Natural killer cell treated with Interleukin-12 subunit alpha and Interleukin-12 subunit beta and Interleukin-15 and Interleukin-18, amount 100 ng/mL, for 72 hours (primary cell): ENCODE measurements at places on chromosomes 3 and 15. TPM values are rescaled to one million over a fixed set of nuclear protein-coding genes. Genes with fewer than 3 reads are reported as not detected.
A peak's percentile ranks its signal among the peaks of the same experiment; 100 is the strongest.

DNA sequence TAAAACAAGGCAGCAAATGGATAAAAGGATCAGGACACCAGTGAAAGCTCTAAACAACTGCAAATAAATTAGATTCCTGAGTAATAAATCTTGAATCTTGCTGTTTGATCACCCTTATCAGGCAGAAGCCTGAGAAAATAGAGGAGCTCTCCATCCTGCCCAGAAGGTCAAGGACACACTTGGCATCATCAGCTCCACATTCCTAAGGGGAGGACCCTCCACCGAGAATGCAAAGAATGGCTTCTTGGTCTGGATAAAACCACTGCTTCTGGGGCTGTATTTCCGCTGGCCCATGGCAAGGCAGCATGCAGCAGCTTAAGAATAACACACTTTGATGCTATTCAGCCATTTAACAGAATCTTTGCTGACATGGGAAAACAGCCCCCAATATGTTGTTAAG, 108.9 kb upstream of the TSC22D2 start:
- DNase-seq: no peak

XCR1 gene
- not detected for total RNA-seq

ABHD5 gene
- total RNA-seq: 28.6 TPM

GRCh38 chr15:99385865-99386264, 134.6 kb downstream of the LRRC28 start:
- no peak for DNase-seq

- DNase-seq: no peak
Measured at GRCh38 chr3:19808834-19809233, 125.2 kb downstream of the EFHB start.

GRCh38 chr3:10348404-10348721, 27.5 kb upstream of the SEC13 start:
- DNase-seq: no peak

DNA sequence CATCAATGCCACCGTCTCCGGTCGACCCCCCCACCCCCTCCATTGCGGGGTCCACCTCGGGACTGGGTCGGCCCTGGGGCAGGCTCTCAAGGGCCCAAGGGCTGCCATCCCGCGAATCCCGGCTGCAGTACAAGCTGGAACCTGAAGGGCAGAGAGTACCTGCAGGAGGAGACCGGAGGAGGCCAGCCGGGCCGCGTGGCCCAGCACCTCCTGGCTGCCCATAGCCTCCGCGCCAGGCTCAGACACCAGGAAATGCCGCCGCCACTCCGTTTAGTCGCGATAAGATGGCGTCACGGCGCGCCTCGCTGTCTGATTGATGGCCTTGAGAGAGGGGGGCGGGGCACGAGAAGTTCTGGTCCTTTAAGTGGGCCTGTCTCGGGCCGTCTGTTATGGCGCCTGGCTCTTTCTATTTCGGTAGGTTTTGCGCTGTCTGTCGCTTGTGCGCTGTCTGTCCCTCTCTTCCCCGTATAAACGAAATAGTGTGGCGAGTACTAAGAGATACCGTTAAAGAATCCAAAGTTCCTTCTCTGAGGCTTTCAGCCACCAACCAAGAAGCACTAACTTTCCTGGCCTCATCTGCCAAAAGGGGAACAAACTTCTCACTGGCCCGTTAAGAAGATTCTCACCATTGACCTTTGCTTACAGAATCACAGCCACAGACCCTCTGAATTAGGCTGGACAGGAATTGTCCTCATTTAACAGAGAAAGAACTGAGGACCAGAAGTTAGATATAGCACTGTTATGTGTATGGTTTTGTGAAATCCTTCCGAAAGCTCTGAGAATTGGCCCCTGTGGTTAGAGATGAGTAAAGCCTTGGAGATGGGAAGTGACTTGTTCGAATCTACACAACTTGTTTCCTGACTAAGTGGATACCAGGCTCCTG, at the start of gene RFT1:
Gene RFT1, minus strand, starts transcription at position 257 of the 883 bp plus-strand sequence. Its CDS starts 35 bp downstream, at position 222.
- DNase-seq: peak; percentile 96

GRCh38 chr3:65677486-65678010, 361.2 kb downstream of the MAGI1 start:
- DNase-seq: no peak

CYP8B1 gene
- total RNA-seq: 0.14 TPM

GRCh38 chr3:188049606-188050530, 104.1 kb upstream of the LPP start:
- peak; percentile 62 for DNase-seq

DNA sequence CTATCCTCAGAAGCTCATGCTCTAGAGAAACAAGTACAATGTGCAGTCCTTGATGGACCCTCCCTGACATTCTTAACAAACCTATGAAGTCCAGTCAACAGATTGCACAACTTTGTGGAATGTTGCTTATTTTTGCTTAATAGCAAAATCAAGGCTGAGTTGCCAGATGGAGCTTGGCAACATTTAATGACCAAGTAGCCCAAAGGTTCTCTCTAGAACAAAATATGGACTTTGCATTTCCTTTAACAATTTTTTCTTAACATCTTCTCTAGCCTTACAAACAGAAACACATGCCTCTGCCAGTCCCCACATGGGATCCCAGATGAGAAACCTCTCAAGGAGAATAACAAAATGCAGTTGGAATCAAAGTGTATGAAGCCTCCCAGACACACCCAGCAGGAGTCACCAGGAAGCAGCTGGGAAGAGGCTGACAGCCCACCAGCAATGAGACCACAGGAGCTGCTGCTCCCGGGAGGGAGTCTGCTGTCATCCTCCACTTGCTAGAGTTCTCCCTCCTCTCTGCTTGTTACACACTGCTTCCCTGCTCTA, 422.5 kb upstream of the CDIN1 start:
- DNase-seq: no peak

TRPM1 gene
- not detected for total RNA-seq

DNA sequence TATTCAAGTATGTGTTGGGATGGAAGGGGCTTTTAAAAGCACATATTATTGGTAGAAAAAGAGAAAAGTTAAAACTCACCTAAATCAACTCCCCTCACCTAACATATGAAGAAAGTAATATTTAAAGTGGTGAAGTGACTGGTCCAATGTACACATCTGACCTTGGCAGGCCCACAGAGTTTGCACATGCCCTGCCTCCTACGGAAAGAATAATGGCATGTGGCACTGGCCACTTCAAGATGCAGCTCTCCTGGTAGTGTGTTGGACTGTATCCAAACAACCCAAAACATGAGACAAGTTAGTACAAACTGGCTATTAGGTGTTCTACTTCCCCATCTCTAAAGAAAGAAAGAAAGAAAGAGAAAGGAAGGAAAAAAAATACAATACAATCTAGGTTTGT, 117.1 kb downstream of the MECOM start:
- DNase-seq: no peak

CALML4 gene
- 18.7 TPM for total RNA-seq

DNA sequence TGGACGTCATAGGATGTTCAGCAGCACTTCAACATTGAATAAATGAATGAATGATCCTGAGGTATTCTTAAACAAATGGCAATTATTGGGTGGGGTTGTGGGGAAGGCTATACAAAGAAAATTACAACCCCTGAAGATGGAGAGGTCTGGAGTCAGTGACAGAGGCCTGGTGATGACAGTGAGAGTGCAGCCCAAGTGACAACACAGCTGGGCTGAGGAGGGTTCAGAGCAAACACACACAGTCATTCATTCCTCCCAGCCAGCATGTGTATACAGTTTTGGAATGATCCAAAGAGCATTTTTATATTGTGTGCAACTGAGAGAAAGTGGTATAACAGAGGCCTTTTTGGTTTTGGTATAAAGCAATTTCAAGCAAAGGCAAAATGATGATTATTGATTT, 148.1 kb downstream of the ANO10 start:
- DNase-seq: no peak

FAM3D gene
- not detected for total RNA-seq

DNA sequence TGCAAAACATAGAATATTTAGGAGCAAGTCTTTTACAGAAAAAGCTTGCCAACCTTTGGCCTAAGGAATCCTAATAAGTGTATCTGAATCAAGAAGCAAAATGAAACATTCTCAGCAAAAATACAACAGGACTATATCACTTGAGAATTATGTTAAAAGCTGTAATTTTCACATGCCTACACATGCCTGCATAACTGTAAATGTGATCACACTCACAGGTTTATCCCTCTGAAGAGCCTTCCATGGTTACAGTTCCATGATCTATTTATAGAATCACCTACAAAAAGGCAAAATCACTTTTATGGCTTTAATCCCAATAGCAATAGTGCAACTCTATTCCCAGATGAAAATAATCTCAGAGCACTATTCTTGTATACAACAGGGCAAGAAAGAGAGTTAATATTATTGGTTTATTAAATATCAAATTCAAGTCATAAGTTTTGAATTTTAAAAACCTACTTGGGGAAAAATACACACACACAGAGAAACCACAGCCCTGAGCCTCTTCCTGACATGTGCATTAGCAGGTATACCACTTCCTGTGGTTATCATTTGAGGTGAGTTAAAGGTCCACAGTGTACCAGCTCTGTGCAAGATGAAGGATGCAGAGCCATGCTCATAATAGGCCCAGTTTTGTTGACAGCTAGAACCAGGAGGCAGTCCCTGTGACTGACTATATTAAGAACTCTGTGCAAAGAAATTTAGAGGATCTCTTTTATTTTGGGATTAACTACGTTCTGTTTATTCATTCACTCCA, 252.5 kb upstream of the TGFBR2 start:
- no peak for DNase-seq

- DNase-seq: peak; percentile 93
Measured at GRCh38 chr3:122564155-122564912, at the start of the genes DTX3L and PARP9. Gene DTX3L (plus strand): TSS chr3:122564338. CDS start chr3:122564427, 89 bp downstream. Gene PARP9 (minus strand): TSS chr3:122564300. CDS start chr3:122559620, 4,680 bp downstream.

DNA sequence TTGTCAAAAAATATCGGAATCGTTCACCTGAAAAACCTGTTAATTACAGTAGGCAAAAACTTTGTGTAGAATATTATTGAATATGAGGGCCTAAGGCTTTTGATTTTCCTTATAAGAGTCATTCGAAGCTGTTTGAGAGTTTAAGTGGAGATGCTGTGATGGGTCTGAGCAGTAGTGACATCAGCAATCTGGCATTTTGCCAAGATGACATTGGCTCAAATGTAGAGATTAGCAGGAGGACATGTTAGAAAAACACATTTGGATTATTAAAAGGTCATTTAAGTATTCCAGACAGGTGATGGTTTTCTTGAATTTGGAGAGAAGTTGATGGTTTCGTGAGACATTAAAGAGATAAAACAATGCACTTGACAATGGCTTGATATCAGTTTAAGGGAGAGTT, 12.9 kb downstream of the OR5AC2 start:
- DNase-seq: no peak

GRCh38 chr15:87901926-87902690, 354.4 kb downstream of the NTRK3 start:
- no peak for DNase-seq

- no peak for DNase-seq
Measured at GRCh38 chr3:150875548-150875947, 29.7 kb downstream of the MINDY4B start.

DNA sequence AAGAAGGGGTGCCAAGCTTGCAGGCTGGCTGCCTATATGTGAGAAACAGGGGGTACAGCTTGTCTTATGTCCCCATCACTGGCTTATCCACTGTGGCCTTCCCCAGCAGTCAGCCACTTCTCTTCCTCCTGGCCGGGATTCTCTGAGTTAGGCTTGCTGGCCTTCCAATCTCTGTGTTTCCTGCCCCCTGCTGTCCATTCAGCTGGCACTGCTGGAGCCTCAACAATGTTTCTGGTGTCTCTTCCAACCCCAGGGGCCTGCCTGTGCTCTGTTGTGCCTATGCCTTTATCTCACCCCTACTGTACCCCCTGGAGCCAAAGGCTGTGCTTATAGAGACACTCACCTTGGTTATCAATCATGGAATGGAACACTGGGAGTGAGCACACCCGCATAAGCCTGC, 36.5 kb downstream of the ANAPC13 start:
- DNase-seq: no peak

DNA sequence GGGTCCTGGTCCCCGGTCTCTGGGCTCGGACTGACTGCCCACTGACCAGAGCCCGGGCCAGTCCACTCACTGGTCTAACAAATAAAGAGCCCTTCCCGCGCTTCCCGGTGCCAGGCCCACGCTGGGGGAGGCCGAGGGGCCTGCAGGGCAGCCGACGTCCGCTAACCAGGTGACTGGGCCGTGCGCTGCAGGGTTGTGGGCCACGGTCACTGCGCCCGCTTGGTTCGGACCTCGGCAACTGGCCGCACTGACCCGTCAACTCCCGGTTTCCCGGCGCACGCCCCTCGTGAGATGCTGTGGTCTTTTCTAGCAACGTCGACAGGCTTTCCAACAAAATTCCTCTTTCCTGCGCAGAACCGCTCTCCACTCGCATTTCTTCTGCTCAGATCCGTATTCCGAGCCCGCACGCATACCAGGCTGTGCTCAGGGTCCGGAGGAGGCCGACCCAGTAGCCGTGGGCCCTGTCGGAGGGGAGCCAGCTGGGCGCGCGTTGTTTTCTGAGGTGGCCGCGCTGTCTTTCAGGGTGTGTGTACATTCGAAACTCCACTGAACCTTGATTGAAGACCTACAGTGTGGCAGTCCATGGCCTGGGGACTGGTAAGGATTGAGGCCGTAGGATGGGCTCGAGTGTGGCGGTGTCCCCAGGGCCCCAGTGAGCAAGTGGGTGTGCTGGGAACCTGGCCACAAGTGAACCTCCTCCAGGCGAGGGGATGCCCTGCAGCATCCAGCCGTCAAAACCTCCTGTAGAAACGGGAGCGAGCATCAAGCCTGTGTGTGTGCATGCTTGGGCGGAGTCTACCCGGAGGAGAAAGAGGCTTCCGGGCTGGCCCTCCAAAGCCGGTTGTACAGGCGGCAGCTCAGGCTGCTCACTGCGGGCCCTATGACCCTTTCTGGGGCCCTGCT, 875 bp upstream of the NT5DC2 start:
- DNase-seq: no peak

GRCh38 chr15:70451821-70452653, 311.3 kb downstream of the UACA start:
- DNase-seq: no peak

DNA sequence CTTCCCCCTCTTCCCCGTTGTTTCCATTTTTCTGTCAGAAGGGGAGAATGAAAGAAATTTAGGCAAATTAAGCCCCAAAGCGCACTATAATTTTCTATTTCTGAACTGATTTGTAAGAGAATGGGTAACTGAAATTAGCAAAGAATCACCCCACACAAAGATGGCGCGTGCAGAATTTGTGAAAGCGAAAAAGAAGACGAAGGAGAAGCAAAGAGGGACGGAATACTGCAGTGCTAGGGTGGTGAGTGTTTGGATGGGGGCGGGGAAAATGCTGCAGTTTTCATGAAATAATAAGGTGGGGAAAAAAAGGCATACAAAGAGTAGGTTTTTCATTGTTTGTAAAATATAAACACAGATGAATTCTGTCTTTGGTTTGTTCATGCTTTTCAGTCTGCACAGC, 4.6 kb upstream of the CTNNB1 start:
- DNase-seq: no peak

SLC7A14 gene
- not detected for total RNA-seq

DNA sequence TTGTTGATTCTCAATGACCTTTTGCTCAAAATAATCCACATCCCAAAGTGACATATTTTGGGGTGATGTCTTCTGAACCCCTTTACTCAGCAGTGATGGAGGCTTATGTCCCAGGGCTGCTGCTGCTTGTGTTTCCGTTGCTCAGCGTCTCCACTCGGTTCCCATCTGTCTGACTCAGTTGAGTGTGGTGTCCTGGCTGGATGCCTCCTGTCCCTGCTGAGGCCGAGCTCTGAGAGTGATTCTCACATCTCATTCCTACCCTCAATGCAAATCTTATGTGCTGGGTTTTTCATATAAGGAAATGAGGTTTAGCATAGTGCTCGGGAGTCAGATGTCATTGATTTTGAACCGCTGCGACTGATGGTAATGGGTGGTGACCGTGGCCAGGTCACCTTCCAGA, 247.4 kb downstream of the GABRG3 start:
- DNase-seq: no peak

- no peak for DNase-seq
Measured at GRCh38 chr15:86483936-86484335, 404.3 kb downstream of the AGBL1 start.
